ENCODE measurements at places on chromosomes 4 and X. TPM values are rescaled to one million over a fixed set of nuclear protein-coding genes. Genes with fewer than 3 reads are reported as not detected.

The PDZD4 gene
- 2.5 TPM for total RNA-seq

The CENPVL1 gene
- not detected for total RNA-seq

The ABCD1 gene
- total RNA-seq: 32.3 TPM

The ZNF718 gene
- 3.6 TPM for total RNA-seq

The C4orf46 gene
- total RNA-seq: 2.7 TPM

The CPEB2 gene
- 23.1 TPM for total RNA-seq

The SYN1 gene
- total RNA-seq: not detected

The MAGEB17 gene
- not detected for total RNA-seq

The PRICKLE3 gene
- 12.5 TPM for total RNA-seq

The NEXMIF gene
- 0.51 TPM for total RNA-seq

The RNF128 gene
- total RNA-seq: 0.55 TPM

The MND1 gene
- not detected for total RNA-seq

The ETDA gene
- total RNA-seq: not detected

The VCX3B gene
- not detected for total RNA-seq

The ASB12 gene
- not detected for total RNA-seq

The POU4F2 gene
- not detected for total RNA-seq

The ASB11 gene
- not detected for total RNA-seq

The TMEM129 gene
- 33.6 TPM for total RNA-seq

The RGN gene
- 4.6 TPM for total RNA-seq

The NSUN7 gene
- 1.7 TPM for total RNA-seq

The BCOR gene
- total RNA-seq: 20.5 TPM

The FAM9A gene
- total RNA-seq: not detected

The SULT1B1 gene
- total RNA-seq: 5.4 TPM

The ZDHHC15 gene
- total RNA-seq: 0.77 TPM

The IL2 gene
- total RNA-seq: not detected

The ZFYVE28 gene
- total RNA-seq: 12.9 TPM

The SPOCK3 gene
- not detected for total RNA-seq

The YTHDC1 gene
- total RNA-seq: 61.7 TPM

The RAPGEF2 gene
- total RNA-seq: 37.5 TPM

The CLIC2 gene
- 20.8 TPM for total RNA-seq

The PNCK gene
- total RNA-seq: 1.4 TPM

The KIAA1210 gene
- not detected for total RNA-seq

Data from mesenteric fat pad (tissue), 1 donor.